CD4-positive, alpha-beta T cell (primary cell): ENCODE measurements at places on chromosomes 2 and 18.

GRCh38 chr18:25234740-25235345, 117.1 kb downstream of the ZNF521 start:
- no peaks in the 10 kb centered on the region for H3K36me3 ChIP-seq
- H3K27ac ChIP-seq = no peak overlapping the region
- no peak for DNase-seq
- no peaks in the 10 kb centered on the region for H3K4me1 ChIP-seq

DNA sequence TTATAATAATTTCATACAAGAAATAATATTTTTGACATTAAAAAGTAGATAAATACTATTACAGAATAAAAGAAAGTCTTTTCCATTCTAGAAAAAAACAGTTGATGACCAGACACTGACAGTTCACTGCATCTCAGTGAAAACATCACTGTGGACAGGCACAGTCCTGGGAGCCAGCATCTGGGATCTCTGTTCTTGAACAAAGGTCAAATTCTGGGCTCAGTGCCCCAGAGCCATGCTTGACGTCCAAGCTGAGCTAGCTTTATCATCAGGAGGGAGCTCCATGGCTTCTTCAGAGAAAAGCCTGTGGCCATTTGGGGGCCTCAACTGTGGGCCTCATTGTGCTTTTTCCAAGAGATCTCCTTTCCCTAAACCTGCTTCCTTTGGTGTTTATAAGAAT, 86.1 kb upstream of the SRD5A2 start:
- DNase-seq = no peak
- H3K36me3 ChIP-seq = no peaks in the 10 kb centered on the region
- no peak overlapping the region for H3K4me3 ChIP-seq

- no peak overlapping the region for H3K27ac ChIP-seq
- H3K36me3 ChIP-seq = no peaks in the 10 kb centered on the region
- no peak overlapping the region for H3K4me3 ChIP-seq
- DNase-seq = no peak
- H3K4me1 ChIP-seq = no peaks in the 10 kb centered on the region
Measured at GRCh38 chr2:60226943-60227342, 326.5 kb downstream of the BCL11A start.

GRCh38 chr2:114789989-114790388, 347.5 kb downstream of the DPP10 start:
- no peaks in the 10 kb centered on the region for H3K36me3 ChIP-seq
- H3K4me3 ChIP-seq = no peak overlapping the region
- no peak overlapping the region for H3K27ac ChIP-seq
- H3K27me3 ChIP-seq = no peaks in the 10 kb centered on the region
- H3K4me1 ChIP-seq = no peaks in the 10 kb centered on the region
- no peak for DNase-seq

DNA sequence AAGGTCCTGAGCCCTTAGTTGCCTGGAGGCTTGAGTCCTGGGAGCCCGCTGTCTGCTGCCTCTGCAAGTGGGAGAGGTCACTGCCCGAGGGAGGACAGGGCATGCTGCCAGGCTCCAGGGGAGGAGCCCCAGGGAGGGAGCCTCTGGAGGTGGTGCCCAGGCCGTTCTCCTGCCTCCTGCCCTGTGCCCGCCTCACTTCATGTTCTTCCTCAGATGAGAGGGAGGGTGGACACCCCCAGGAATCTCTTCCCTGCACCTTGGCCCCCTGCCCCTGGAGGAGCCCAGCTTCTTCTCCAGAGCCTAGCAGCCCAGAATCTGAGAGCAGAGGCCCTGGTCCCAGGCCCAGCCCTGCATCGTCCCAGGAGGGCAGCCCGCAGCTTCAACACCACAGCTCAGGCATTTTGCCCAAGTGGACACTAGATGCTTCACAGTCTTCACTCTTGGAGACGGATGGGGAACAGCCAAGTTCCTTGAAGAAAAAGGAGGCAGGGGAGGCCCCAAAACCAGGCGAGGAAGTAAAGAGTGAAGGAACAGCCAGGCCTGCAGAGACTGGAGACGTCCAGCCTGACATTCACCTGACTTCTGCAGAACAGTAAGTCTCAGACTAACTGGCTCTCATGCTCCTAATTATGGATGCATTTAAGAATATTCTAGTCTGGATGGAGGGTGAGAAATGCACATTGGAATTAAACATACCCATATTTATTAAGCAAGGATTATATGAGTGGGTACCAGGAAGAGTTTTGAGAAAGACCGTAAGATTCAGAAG, 12.1 kb downstream of the PSD4 start:
- H3K4me1 ChIP-seq = peaks cover 76% of the 10 kb centered on the region
- H3K27ac ChIP-seq = peak overlapping the region; percentile 21
- no peak for DNase-seq
- H3K36me3 ChIP-seq = peaks cover 90% of the 10 kb centered on the region
- no peak overlapping the region for H3K4me3 ChIP-seq
- H3K27me3 ChIP-seq = no peaks in the 10 kb centered on the region

GRCh38 chr2:209943776-209944175, 58.7 kb upstream of the RPE start:
- H3K27me3 ChIP-seq = no peaks in the 10 kb centered on the region
- DNase-seq = no peak
- H3K36me3 ChIP-seq = no peaks in the 10 kb centered on the region
- no peak overlapping the region for H3K27ac ChIP-seq
- H3K4me1 ChIP-seq = no peaks in the 10 kb centered on the region

- no peaks in the 10 kb centered on the region for H3K27me3 ChIP-seq
- no peak for DNase-seq
- no peak overlapping the region for H3K4me3 ChIP-seq
- H3K4me1 ChIP-seq = no peaks in the 10 kb centered on the region
Measured at GRCh38 chr18:24197412-24197811, 58.5 kb downstream of the CABYR start.

GRCh38 chr2:176814740-176815367, 397.7 kb upstream of the HNRNPA3 start:
- no peak for DNase-seq
- no peak overlapping the region for H3K4me3 ChIP-seq
- H3K27ac ChIP-seq = no peak overlapping the region
- peaks cover 3% of the 10 kb centered on the region for H3K4me1 ChIP-seq

DNA sequence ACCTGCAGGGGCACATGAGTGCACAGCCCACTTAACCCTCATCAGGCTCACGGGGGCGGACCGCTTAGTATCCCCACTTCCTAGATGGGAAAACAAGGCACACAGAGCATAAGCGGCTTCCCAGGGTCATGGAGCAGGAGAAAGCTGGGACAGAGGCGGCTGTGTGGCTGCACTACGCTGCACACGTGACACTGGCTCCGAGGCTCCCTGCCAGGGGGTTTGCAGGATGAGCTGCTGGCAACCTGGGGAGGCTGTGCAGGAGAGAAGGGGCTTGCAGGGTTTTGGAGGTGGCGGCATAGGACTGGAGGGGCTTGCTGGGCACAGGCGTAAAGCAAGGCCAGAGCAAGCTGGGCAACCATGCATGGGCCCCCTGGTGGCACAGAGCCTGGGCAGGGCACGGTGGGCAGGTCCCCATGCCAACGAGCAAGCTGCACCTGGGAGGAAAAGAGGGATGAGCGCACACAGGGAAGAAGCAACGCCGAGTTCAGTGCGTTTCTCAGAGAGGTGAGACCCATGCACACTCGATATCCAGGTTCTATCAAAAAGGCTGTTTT, 268.6 kb downstream of the HDAC4 start:
- H3K4me3 ChIP-seq = no peak overlapping the region
- no peaks in the 10 kb centered on the region for H3K27me3 ChIP-seq
- H3K27ac ChIP-seq = no peak overlapping the region
- no peak for DNase-seq
- peaks cover 95% of the 10 kb centered on the region for H3K36me3 ChIP-seq

GRCh38 chr2:10654069-10654468, 35.7 kb downstream of the NOL10 start:
- peak; percentile 12 for DNase-seq
- H3K27ac ChIP-seq = no peak overlapping the region
- H3K4me1 ChIP-seq = peaks cover 6% of the 10 kb centered on the region
- H3K27me3 ChIP-seq = no peaks in the 10 kb centered on the region
- no peak overlapping the region for H3K4me3 ChIP-seq
- H3K36me3 ChIP-seq = peaks cover 79% of the 10 kb centered on the region

GRCh38 chr18:54713386-54713785, 114.9 kb upstream of the RAB27B start:
- H3K27ac ChIP-seq = no peak overlapping the region
- peak; percentile 3 for DNase-seq
- H3K4me3 ChIP-seq = no peak overlapping the region
- peaks cover 23% of the 10 kb centered on the region for H3K4me1 ChIP-seq
- no peaks in the 10 kb centered on the region for H3K36me3 ChIP-seq

- H3K4me3 ChIP-seq = peak overlapping the region; percentile 9
- peak; percentile 57 for DNase-seq
- H3K27ac ChIP-seq = peak overlapping the region; percentile 49
- peaks cover 4% of the 10 kb centered on the region for H3K4me1 ChIP-seq
- no peaks in the 10 kb centered on the region for H3K27me3 ChIP-seq
Measured at GRCh38 chr2:108588070-108588668, 53.9 kb downstream of the LIMS1 start.

DNA sequence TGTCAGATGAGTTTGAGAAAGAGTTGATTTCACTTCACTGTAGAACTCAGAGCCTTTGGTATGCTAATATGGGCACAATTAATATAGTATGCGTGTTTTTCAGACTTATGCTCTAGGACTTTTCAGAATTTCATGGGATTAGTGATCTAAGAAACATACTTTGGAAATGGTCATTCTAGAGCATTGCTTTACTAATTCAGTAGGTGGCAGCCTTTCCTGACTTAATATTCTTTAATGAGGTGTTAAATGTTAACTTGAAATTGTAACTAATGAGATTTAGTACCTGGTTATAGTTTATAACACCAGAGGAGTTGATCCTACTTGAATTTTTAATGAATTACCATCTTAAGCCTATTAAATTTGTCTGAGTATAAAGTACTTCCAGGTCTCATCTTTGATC, 28.4 kb downstream of the ACTR2 start:
- H3K4me3 ChIP-seq = no peak overlapping the region
- H3K27me3 ChIP-seq = no peaks in the 10 kb centered on the region
- peaks cover 71% of the 10 kb centered on the region for H3K36me3 ChIP-seq
- H3K4me1 ChIP-seq = no peaks in the 10 kb centered on the region

- H3K4me1 ChIP-seq = peaks cover 4% of the 10 kb centered on the region
- no peak overlapping the region for H3K27ac ChIP-seq
- H3K36me3 ChIP-seq = no peaks in the 10 kb centered on the region
Measured at GRCh38 chr2:62568983-62569837, 63.2 kb upstream of the TMEM17 start.

GRCh38 chr2:29518646-29519337, 402.6 kb downstream of the ALK start:
- no peak for DNase-seq
- no peaks in the 10 kb centered on the region for H3K36me3 ChIP-seq
- no peaks in the 10 kb centered on the region for H3K4me1 ChIP-seq
- H3K27me3 ChIP-seq = no peaks in the 10 kb centered on the region

- H3K36me3 ChIP-seq = no peaks in the 10 kb centered on the region
- DNase-seq = peak; percentile 46
- no peak overlapping the region for H3K27ac ChIP-seq
- H3K4me3 ChIP-seq = no peak overlapping the region
Measured at GRCh38 chr2:174697255-174697654, 67.0 kb downstream of the CHRNA1 start.

GRCh38 chr2:69227716-69228115, 159.3 kb downstream of the GFPT1 start:
- H3K4me3 ChIP-seq = no peak overlapping the region
- no peak for DNase-seq
- H3K27me3 ChIP-seq = peaks cover 9% of the 10 kb centered on the region
- no peak overlapping the region for H3K27ac ChIP-seq

DNA sequence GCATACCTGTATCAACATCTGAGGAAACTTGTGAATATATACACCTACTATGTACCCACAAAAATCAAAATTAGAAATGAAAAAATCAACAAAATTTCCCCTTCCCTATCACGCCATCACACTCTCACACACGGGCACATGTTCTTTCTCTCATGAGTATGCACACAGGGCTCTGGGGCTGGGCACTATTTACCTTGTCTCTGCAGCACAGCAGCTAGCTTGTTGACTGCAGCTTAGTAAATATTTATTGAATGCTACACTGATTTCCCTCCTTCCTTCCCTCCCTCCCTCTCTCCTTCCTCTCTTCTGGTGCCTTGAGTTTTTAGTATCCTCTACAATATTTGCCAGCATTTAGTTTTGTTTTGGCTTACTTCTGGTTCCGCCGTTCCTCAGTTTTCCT, 182.7 kb upstream of the LHCGR start:
- H3K27me3 ChIP-seq = no peaks in the 10 kb centered on the region
- H3K4me1 ChIP-seq = no peaks in the 10 kb centered on the region
- DNase-seq = no peak
- H3K36me3 ChIP-seq = no peaks in the 10 kb centered on the region

DNA sequence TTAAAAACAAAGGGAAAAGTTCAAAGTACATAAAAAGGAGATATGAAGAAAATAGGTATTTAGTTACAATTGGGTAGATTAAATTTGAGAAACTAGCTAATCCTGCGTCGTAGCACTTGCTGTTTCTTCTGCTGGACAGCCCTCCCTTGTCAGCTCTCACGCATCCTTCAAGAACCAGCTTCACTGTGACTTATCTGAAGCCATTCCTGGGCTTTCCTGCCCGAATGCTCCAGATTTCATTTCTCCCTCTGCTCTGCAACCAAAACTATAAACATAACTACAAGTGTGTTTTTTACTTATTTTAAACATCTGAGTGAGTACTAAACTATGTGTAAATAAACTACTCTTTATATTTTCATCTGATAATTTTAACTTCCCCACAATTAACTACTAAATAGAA, 149.2 kb downstream of the MTCL1 start:
- H3K4me1 ChIP-seq = no peaks in the 10 kb centered on the region
- H3K36me3 ChIP-seq = no peaks in the 10 kb centered on the region
- no peak overlapping the region for H3K27ac ChIP-seq

DNA sequence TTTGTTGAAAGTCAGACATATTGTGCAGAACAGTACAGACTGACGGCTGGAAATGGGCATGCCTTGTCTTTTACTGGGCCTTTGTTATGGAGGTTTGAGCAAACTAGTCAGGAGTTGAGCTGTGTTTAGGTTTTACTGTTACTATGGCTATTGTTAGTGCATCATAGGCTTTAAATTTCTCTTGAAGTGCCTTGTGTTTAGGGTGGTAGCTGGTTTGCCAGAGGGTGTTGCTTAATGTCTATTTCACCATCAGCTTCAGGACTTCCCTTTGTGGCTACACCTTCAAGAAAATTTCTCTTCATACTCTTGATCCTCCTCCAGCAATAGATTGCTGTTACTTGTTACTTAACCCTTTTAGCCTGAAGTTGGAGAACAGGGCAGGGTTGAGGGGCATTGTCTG, 104.6 kb downstream of the CAPN13 start:
- peaks cover 6% of the 10 kb centered on the region for H3K4me1 ChIP-seq
- H3K4me3 ChIP-seq = no peak overlapping the region
- no peak for DNase-seq
- H3K27me3 ChIP-seq = no peaks in the 10 kb centered on the region
- H3K36me3 ChIP-seq = no peaks in the 10 kb centered on the region
- H3K27ac ChIP-seq = no peak overlapping the region
